ENCODE measurements at places on chromosomes 13 and 19.
A peak's percentile ranks its signal among the peaks of the same experiment; 100 is the strongest.

GRCh38 chr19:14114854-14115253 is 2.7 kb downstream of the PRKACA start:
- peak; percentile 64 for DNase-seq

- no peak for DNase-seq
Measured at GRCh38 chr19:30924069-30924636, 425.1 kb downstream of the TSHZ3 start.

DNA sequence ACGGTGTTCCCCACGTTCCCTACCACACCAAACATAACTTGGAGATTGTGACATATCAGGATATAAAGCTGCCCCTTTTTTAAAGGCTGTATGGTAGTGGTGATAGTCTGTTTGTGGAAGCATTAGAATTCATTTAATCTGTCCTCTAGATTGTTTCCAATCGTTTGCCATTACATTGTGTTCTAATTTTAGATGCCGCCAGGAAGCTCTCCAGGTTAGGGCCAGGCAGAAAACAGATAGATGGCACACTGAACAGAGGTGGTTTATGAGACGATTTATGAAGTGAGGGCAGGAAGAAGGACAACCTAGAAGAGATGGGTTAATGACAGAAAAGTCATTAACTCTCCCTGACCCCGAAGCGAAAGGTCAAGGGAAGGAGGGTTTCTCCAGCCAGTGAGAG is 30.0 kb downstream of the ARHGEF7 start:
- DNase-seq, result no peak

DNA sequence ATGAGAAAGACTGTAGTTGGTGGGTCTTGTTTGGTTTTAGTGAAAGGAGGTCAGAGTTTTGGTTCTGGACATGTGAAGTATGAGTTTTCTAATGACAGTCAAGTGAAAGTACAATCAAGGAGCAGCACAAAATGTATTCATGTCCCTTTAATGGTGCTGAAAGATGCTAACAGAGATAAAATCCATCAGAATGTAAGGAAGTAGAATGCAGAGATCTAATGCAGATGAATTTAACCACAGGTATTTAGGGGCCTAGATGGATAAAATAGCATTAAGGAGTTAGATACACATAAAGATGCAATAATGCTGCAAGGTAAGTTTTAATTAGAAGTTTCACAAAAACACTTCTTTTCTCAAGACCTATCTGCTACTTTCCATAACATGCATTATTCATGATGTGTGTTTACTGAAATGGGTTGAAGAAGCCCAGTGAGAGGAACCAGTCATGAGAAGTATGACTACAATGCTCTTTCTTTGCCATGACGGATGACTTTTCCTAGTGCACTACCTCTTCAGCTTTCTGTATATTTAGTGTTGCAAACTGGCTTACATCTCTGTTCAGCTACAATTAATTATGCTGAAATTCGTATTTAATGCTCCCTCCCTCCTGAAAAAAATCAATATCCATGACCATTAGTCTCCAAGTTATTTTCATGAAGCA is 222.9 kb upstream of the HTR2A start:
- DNase-seq, result no peak

- DNase-seq, result peak; percentile 87
Measured at GRCh38 chr19:48419158-48419920, 25.9 kb downstream of the GRIN2D start.

- DNase-seq, result no peak
Measured at GRCh38 chr13:110283736-110284517, 23.0 kb downstream of the COL4A1 start.

DNA sequence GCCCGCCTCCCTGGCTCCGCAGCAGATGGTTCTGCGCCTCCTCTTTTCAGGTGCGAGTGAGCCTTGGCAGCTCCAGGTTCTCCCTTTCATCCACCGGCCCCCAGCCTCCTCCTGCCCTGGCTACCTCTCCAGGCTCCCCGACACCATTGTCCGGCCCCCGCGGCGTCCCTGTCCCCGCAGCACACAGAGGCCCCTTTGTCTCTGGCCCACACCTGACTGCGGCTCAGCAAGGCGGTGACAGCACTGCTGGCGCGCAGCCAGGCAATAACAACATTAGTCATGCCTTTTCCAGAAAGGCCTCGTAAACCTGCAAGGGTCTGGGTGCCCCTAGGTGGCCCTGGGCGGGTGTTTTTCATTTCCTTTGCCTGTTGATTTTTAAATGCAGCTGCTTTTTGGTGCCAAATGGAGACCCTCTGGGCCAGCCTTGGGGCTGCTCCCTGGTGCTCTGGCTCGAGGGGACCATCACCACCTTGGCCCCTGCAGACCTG is 73.2 kb upstream of the MEDAG start:
- peak; percentile 54 for DNase-seq

Data from activated CD4-positive, alpha-beta T cell treated with anti-CD3 and anti-CD28 coated beads, Interleukin-10, Interleukin-2, amounts not matched to agents 100 ng/mL and 50 ng/mL, durations not matched to agents 16 hours and 8 hours (primary cell).